Urothelium cell line (cell line): ENCODE measurements at places on chromosomes 3 and 15.

- peak; percentile 17 for DNase-seq
Observed at GRCh38 chr3:100761211-100761942, 52.1 kb downstream of the TFG start.

GRCh38 chr3:115099986-115100571, 47.0 kb downstream of the ZBTB20 start:
- DNase-seq = peak; percentile 4

GRCh38 chr3:160735826-160736225, 20.2 kb upstream of the PPM1L start:
- no peak for DNase-seq

GRCh38 chr3:76131396-76132153, 346.2 kb upstream of the ZNF717 start:
- peak; percentile 17 for DNase-seq

DNA sequence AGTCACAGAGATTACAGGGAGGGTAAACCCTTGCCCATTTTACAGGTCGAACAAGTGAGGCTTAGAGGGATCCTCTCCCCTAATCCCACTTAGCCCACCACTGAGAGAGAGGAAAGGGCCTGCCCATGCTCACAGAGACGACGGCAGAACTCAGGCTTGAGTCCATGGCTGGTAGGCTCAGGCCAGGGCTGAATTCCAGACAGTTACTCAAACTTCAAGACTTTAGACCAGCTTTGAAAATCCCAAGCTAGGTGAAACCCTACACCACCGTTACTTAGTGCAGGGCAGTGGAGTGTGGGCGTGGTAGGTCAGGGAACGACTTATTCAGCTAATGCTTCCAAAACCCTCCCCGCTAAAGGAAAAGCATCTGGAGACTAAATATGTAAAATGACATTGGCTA, 16.4 kb downstream of the GRIP2 start:
- peak; percentile 50 for DNase-seq
